Activated CD4-positive, CD25-positive, alpha-beta regulatory T cell (primary cell): ENCODE measurements at places on chromosomes 7 and 10.

DNA sequence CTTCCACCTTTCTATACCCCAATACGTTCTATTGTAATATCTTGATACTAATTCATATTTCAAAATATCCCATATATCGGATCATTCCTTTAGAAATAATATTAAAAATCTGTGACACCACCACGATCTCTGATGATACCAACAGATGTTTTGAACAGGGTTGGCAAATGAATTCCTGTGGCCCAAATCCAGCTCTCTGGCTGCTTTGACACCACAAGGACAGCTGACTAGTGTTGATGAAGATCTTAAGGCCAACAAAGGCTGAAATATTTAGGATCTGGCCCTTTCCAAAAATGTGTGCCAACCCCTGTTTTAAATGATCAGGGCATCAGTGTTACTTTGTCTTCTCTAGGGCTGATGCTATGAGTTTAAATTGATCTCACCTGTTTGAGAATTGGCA, 380.7 kb upstream of the PFKP start:
- DNase-seq = no peak

DNA sequence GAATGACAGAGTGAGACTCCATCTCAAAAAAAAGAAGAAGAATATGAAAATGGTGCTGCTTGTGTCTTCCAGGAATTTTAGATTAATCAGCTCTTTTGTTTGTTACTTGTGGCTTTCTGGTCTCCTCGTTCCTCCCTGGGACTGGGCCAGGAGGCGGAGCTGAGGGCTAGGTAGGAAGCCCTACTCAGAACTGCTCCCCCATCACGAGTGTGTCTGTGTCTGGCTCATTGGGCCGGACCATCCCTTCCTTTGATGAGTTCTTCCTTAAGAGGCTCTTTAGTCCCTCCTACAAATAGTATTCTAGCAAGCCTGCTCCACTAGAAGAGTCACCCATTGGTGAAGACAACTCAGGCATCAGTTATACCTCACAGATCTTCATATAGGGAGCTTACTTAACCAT, 56.8 kb upstream of the YAE1 start:
- DNase-seq = no peak

GRCh38 chr7:65992526-65992925, 10.5 kb upstream of the GUSB start:
- no peak for DNase-seq

GRCh38 chr7:19107356-19108146, 9.9 kb downstream of the TWIST1 start:
- DNase-seq = no peak

GRCh38 chr7:3979611-3980299, 678.7 kb downstream of the SDK1 start:
- DNase-seq = no peak

- DNase-seq = no peak
Observed at GRCh38 chr7:69617364-69617763, 19.1 kb downstream of the AUTS2 start.

DNA sequence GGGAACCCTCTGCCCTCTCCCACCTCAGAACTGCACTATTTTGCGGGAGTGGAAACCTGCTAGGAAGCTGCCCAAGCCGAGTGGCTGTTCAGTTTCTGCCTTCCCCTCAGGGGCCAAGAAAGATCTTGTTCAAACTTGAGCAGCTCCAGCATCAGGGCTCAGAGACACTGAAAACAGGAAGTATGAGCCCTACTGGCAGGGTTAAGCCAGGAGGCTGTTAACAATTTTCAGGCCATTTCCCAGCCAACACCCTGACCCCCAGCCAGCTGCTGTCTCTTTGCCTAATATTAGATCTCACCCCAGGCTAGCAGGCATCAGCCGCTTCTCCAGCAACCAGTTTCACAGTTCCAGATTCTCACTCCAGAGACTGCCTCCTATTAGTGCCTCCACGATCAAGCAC, 9.2 kb downstream of the PLAU start:
- DNase-seq = no peak

GRCh38 chr7:151408839-151409666, 785 bp downstream of the WDR86 start:
- DNase-seq = no peak

DNA sequence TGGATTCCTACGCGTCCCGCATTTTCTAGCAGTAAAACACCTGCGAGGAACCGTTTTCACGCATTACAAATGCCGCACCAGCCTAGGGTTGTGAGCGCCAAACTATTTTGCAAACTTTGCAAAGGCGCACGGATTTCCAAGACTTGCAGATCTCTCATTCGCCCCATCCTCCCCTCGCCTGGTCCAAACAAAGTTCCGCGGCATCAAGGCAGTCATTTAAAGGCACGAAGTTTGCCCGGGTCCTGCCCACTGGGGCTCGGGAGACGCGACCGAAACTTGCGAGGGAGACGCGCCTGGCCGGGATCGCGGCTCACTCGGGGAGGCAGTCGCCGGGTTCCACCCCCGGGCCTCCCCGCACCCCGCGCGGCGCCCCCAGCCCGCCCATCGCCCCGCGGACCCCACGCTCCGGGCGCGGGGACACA, 613 bp downstream of the USP6NL start:
- no peak for DNase-seq

- DNase-seq = no peak
Observed at GRCh38 chr10:70672165-70673042, at the start of gene ADAMTS14. Gene ADAMTS14 (plus strand): TSS chr10:70672506. CDS start chr10:70672803, 297 bp downstream.

DNA sequence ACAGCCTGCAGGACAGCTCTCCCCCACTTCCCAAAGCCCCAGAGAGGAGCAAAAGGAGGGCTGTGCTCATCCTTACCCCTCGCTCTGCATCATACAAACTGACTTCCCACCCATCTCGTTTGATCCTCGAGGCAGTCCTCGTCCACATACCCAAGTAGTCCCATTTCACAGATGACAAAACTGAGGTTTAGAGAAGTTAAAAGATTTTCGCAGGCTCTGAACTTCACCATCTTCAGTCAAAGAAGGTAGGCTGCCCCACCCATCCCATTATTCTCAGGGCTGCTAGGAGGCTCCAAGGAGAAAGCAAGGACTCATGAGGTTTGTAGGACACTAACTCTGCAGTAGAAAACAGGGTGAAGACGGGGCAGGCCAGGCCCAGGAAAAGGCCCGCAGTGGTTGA, 147.1 kb downstream of the SLIT1 start:
- no peak for DNase-seq

DNA sequence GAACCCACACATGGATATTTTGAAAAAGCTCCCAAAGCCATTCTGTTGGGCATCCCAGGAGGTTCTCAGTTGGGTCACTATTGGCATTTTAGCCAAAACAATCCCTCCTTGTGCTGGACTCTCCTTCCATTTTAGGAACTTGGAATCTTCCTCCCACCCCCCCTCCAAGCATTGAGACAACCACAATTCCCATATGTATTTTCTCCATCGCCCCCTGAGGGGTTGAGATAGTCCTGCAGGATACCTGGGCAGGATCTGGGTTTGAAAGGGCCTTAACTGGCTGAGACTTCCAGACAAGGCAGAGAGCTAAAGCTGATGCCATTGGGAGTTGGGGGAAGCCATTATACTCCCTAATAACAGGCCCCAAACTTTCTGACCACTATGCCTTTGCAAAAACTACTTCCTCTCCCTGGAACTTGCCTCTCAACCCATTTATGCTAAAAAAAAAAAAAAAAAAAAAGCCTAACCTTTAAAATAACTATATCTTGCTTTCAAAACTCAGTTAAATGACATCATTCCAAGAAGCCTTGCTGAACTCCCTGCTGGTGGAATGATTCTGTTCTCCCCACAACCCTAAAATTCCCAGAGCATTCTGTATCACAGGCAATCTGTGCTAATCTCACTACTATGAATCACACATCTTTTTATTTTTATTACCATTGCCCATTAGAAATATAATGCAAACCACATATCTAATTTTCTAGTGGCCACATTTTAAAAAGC, 77.5 kb upstream of the PDE1C start:
- DNase-seq = no peak

GRCh38 chr7:151743481-151743983, 133.4 kb downstream of the PRKAG2 start:
- DNase-seq = no peak

DNA sequence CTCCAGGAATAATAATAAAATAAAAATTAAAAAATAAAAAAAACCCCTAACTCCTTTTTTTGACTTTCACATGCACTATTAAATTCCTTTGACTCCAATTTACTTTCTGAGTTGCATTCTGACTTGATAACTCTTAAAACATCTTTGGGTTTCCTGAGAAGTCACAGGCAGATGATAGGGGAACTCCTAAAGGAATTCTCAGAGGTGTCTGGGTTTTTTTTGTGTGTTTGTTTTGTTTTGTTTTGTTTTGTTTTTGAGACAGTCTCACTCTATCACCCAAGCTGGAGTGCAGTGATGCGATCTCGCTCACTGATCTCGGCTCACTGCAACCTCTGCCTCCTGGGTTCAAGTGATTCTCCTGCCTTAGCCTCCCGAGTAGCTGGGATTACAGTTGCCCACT, 52.7 kb upstream of the APBB1IP start:
- no peak for DNase-seq

GRCh38 chr7:153258686-153259085, 499.1 kb downstream of the ACTR3B start:
- DNase-seq = no peak

DNA sequence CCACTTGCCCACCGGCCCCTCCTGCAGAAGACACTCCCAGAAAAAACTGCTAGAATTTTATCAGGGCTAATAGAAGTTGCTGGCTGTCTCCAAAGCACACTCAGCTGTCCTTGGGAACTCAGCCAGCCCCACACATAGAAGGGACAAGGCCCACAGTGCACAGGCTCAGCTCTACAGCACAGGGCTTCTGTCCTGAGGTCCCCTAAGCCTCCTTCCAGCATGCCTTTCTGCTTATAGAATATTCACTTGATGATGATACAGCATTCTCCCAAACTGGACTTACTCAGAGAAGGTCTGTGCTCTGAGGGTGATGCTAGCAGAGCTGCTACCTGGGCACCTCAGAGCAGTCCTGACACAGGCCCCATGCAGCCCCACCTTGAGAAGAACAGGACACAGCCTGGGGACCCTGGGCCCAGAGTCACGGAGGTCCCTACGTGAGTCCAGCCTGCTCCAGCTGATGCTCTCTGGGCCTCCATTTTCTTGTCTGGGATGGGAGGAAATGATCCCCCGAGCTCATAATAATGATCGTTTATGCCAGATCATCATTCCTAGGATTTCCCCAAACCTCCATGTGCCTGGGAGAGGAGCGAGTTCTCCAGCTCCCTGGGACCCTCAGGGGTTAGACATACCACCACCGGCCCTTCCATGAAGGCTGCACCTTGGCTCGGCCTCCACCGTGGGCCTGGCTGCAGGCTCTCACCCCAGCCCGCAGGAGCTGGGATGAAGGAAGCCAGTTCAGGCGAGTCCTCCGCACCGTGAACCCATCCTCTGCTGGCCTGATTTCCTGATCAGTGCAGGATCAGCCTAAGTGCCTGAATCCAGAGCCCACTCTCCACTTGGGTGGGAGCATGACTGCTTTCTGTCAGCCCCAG, 145.6 kb downstream of the ZNF248 start:
- no peak for DNase-seq

DNA sequence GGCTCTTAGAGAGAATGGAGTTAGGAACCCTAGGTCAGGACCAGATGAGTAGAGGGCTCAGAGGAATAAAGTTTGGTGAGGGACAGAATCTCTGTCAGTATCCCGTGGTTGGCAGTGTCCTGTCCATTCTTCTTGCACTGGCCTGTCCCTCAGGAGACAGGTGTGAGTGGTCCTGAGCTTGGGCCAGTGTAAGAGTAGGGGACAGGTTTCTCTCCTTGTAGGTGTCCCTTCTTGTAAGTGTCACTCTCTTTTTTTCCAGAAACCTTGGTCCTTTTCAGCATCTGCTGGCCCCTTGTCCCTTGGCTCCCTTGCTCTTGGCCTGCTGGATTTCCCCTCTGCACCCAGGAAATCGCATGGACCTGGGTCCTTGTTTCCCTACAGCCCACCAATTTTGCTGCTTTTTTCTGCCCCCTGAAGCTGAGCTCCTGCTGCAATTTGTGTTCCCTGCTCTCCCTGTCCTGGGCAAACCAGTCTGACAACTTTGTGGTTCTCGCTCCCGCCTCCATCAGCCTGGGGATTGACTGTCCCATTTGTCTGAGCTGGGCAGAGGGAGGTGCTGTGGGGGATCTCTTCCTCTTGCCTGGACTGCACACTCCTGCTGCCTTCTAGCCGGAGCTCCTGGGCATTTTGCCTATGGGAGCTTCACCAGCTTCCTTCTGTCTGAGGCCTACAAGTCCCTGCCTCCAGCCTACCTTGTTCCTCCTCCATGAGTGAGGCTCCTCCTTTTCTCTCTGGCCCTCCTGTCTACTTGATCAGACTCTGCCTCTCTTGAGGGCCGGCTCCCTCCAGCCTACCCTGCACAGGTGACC, 6.5 kb downstream of the TSPAN14 start:
- DNase-seq = no peak

DNA sequence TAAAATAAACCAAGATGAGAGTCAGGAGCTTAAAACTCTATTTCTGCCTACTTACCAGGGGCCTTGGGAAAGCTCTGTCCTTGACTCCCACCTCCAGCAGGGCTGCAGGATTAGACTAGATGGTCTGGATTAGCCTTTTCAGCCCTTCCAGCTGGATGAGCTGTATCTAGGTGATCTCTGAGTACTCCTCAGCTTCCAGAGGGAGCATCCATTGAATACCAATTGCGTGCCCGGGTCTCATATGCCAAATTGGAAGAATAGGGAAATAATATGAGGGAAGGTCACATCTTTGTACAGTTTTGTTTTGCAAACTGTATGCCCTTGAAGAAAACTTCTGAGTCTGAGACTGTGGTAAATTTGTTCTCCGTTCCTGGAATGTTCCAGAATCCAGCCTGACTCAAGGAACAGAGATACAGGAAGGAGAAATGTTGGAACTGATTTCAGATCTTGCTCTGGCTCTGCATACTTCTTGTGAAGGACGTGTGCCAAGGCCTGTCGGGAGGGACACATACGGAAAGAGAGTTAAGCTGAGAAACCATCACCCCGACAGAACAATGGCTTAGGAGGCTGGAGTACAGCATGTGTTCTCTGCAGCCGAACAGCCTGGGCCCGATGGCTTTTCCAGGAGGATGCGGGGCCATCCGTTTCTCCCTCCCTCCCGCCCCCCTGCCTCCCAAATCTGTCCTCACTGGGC, 44.9 kb downstream of the MINDY4 start:
- no peak for DNase-seq
